Osteocyte (in vitro differentiated cells): ENCODE measurements at places on chromosomes 11 and 22. TPM values are rescaled to one million over a fixed set of nuclear protein-coding genes. Genes with fewer than 3 reads are reported as not detected.
A peak's percentile ranks its signal among the peaks of the same experiment; 100 is the strongest.

GRCh38 chr11:57425565-57426438 lies 1.1 kb downstream of the SLC43A3 start:
- no peak for DNase-seq

GRCh38 chr11:14414470-14415461 lies 55.8 kb upstream of the RRAS2 start:
- no peak for DNase-seq

DNA sequence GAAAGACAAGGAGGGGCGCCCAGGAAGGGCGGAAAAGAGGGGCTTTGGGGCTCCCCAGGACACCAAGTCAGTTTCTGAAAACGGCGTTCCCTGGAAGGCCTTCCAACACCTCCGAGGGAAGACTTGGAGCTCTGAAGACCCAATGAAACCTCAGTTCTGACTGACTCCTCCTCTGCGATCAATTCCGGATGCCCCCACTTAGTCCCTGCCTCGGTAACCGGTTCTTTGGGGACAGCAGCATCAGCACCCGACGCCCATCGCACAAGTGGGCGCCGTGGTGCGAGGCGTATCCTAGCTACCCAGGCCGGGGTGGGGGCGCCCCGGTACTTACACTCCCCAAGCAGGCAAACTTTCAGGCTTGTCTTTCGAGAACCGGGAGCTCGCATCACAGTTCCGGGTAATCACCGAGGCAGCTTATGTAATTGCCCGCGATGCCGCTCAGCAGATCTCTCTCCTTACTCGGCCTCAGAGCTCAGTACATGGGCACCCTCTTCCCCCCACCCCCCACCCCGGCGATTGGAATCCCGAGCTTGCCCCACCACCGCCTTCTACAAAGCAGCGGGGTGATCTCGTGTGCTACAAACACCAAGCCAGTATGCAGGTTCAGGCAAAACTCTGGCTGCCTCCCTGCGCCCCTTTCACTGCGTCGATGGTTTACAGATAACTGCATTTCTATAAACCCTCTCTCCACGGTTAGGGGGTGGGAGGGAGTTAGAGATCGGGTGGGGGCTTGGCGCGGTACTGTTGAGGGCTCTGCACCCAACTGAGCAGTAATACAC lies 2.0 kb downstream of the TENM4 start:
- no peak for DNase-seq

DNA sequence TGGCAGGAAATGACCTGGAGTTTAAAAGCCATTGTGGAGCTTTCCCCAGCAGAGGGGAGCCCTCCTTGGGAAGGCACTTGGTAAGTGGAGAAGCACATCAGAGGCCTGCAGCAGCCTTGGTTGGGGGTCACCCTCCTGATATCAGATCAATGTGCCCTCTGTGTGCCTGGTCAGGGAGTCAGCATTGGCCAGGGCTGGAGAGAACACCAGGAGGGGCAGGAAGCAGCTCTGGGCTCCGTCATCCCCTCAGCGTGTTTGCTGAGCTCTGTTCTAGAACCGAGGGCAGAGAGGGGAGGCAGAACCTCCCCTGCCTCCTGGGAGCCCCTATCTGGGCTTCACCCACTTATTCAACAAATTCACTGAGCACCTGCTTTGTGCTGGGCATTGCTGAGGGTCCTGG lies 846.0 kb downstream of the TBC1D22A start:
- DNase-seq, result no peak

Gene MIOX
- 0.76 and 1.5 TPM in 2 replicates for total RNA-seq

DNA sequence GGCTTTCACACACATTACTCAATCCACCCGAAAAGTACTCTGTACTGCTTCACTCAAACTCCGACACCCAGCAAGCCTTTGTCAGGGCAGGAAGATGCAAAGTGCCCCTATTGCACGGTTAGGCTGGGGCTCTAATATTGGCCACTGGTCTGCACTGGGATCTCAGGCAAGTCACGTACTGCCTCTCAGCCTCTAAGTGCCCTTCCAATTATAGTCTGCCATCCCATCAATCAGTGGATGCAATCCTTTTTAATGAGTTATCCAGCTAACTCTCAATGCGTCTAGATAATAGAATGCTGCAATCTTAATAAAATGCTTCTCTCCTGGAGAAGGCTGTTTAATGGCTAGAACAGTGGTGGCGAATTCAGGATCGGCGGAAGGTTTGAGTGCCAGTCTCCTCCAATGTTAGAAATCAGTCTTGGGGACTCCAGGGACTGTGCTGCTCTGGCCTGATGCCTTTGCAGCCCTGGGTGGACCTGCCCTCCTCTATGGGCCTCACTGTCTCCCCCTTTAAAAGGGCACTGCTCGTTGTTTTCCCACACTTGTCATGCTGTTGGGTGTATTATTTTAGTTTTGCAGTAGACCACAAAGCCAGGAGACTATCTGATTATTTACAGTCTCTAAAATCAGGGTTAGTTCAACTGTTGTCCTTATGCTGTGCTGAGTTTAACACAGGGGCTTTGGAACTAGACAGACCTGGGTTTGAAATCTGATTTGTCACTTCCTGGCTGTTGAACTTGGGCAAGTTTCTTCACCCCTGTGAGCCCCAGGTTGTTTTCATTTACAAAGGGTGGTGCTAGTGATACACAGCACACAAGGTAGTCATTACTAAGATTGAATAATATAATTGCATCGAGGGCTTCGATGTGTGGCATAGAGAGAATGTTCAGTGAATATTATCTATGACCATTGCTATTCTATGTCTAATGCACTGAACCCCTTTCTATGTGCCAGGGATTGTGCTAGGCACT lies 36.7 kb downstream of the CLMP start:
- no peak for DNase-seq

DNA sequence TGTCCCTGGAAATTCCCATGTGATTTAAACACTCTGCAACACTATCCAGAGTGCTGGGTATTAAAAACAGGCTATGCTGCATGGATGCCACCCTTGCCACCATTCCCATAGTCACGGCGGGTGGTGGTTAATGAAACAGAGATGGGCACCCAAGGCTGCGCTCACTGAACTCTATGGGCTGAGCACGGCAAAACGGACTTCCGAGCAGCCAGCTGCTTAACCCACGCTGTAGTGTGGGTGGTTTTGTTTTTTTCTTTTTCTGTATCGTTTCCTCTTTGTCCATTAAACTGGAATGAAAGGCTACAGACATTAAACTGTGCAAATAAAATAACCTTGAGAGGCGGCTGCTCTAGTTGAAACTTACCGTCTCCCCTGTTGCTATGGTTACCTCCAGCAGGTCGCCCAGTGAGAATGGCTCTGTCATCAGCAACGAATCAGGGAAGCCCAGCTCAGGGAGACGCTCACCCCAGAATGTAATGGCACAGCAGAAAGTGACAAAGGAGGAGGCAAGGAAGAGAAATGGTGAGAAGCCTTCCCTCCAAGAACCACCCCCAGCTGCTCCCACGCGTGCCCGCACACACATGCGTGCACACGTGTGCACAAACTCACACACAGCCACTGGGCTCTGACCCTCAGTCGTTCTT lies 102.1 kb downstream of the C11orf91 start:
- DNase-seq, result no peak

Gene LMO1
- not detected in 2 replicates for total RNA-seq

Gene PANX3
- not detected in 2 replicates for total RNA-seq

Gene ROM1
- total RNA-seq, result 3.3 and 4.4 TPM in 2 replicates

- no peak for DNase-seq
These were observed 5.3 kb upstream of the NHERF4 start for GRCh38 chr11:119179983-119180382.

DNA sequence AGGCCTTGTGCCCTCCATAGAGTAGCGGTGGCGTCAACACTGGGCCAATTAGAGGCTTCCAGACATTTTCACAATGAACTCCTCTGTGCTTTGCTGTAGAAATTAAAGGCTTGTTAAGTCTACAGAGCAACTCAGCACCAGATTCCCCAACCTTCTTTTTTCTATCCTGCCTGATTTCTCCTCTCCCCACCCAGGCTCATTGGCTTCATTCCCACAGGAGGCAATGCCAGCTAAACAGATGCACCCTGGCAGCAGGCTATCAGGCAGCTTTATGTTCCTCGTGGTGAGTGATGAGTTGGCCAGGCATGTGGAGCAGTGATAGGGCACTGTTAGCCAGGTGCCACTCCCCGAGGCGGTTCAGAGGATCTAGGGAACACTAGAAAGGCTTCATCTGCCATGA lies 4.8 kb downstream of the DIXDC1 start:
- DNase-seq, result peak; percentile 40

DNA sequence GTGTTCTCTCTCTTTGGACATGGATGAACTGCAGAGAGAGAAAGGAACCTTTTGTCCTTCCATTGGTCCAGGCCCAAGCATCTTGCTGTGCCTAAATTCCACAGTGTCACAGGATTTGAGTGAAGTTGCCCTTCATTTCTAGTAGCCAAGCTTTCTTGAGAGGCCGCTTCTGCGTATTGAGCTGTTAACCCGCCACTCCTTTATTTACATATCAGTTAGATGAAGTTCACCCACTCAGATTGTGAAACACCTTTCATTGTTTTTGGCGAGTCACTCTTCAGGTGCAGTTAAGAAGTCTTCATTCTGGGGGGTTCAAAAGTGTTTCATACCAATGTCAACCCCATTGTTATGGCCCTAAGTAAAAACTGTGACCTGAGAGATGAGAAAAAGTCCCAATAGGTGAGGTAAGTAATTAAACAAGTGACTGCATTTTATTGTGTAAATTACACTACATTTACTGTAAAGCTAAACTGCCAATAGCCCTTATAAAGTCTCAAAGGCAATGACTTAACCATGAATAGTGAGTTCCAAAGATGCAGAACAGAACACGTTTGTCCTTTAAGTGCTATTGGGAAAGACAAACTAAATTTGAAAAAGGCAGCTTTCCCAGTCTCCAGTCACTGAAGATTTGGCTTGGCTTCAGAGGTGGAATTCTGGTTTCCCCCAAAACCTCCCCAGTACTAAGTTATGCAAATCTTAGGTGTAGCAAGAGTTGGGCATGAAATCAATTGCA lies 61.0 kb downstream of the APIP start:
- no peak for DNase-seq

DNA sequence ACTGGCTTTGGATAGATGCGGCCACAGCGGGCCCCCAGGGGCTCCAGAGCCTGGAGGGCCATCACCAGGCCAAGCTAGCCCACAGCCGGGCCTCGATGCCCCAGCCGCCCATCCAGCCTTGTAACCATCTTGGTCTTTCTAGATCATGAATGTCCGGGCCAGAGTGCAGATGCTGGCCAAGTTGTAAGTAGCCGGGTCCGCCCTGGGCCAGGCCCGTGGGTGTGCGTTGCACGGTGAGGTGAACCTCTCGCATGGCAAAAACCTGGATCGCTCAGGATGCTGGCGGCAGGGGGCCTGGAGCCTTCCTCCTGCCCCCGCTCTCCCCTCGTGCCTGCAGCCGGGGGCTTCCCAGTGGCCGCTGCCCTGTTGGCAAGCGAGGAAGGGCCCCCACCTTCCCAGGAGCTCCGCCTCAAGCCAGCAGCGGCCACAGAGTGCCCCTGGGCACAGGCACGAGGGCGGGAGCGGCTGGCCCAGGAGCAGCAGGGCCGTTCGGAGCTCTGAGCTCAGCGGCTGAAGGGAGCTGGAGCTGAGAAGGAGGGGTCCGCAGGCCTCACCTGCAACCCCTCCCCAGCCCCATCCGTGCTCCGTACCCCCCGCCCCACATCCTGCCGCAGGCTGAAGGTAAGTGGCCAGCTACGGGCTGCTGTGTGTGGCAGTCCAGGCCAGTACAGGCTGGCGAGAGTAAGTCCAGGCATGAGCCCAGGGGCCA lies 10.9 kb upstream of the MRPL23 start:
- peak; percentile 83 for DNase-seq

GRCh38 chr22:45296628-45297297 lies 12.0 kb downstream of the UPK3A start:
- DNase-seq, result no peak

DNA sequence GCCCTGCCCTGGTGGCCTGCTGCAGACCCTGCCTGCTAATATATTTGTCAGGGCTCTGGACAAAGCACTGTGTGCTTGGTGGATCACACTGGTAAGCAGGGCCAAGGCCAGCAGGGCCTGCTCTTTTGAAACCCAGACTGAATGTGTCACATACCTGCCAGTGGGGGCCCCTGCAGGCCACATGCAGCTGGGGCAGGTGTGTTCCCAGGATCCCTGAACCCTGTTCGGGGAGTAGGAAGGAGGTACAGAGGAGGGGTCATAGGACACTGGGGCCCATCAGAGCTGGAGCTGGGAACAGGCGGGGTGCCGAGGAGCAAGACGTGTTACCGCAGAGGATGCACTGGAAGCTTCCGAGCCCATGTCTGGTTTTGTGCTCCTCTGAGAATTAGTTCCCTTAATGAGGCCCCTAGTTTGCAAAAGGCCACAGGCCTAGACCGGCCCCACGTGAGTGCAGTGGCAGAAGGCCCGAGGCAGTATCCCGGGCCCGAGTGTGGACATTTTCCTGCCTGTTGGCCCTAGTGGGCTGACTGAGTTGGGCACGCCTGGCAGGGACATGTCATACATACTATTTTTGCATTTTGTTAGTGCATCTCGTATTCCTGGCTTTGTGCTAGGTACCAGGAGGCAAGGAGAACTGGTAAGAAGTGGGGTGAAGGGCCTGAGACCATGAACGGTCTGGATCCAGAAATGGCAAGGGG lies 11.2 kb upstream of the ACR start:
- DNase-seq, result no peak

GRCh38 chr11:96367342-96367741 lies 22.4 kb downstream of the CCDC82 start:
- DNase-seq, result no peak

Gene MFRP
- total RNA-seq, result not detected in 2 replicates

Gene ZP1
- total RNA-seq, result not detected in 2 replicates

DNA sequence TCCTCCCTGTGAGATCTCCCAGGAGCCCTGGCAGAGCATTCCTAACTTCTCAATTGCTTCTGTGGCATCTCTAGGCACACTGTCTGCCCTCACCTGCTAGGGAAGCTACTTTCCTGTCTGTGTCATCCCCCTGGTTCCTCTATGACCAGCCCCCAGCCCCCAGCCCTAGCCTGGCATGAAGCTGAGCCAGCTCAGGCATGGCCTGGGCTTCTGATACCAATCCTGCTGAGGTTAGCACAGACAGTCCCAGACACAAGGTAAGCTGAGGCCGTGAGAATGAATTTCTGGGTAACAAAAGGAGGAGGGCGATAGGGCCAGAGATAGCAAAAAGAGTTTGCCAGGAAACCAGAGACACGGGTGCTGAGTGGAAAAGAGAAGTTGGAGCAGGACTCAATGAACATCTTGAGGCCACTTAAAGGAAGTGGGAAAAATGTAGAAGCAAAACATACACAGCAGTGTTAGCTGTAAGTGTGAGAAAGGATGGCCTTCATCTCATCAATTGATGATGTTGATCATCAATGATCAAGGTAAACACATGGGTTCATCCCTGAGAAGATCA lies 87.6 kb upstream of the PICALM start:
- DNase-seq, result no peak

- DNase-seq, result no peak
These were observed 5.8 kb downstream of the PITPNB start for GRCh38 chr22:27913162-27913741.
